H4 (cell line): ENCODE measurements at places on chromosomes 7 and 10. TPM values are rescaled to one million over a fixed set of nuclear protein-coding genes. Genes with fewer than 3 reads are reported as not detected.

Gene LAMB4
- 2.3 and 3.2 TPM in 2 replicates for total RNA-seq

Gene NUTM2A
- 0.37 TPM in 1 of 2 replicates, not detected in the other for total RNA-seq

Gene DEPP1
- 31.7 and 44.2 TPM in 2 replicates for total RNA-seq

Gene HOXA10
- total RNA-seq, result 2.0 and 6.1 TPM in 2 replicates

Gene PDK4
- total RNA-seq, result 0.45 and 1.0 TPM in 2 replicates

Gene WDR86
- total RNA-seq, result 0.88 TPM in 1 of 2 replicates, not detected in the other

Gene ERVW-1
- not detected in 2 replicates for total RNA-seq

Gene SERPINE1
- 11.1 and 12.7 TPM in 2 replicates for total RNA-seq

Gene GPR15LG
- not detected in 2 replicates for total RNA-seq

DNA sequence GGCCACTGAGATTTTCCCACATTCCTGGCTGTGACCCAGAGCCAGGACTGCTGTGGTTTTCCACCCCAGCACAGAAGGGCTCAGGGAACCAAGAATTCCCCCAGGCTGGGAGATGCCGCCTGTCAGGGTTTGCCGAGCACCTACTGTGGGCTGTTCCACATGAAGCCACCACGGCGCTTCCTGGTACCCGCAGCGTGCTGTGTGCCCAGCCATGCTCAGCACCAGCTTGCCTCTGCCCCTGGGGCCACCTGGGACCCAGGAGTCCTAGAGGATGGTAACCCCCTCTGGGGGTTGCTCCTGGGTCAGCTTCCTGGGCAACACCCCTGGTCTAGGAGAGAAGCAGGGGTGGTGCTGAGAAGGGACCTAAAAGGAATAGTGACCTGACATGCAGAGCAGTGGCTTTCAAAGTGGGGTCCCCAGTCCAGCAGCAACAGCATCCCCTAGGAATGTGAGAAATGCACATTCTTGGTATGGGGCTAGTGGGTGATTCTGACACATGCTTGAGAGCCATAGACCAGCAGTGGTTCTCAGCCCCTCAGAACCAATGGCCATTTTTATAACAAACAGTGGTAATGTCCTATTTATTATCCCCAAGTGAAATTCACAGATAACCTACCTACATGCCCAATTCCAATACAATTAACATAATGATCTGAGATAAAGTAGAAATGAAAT lies 53.4 kb downstream of the TSPAN15 start:
- DNase-seq, result no peak

DNA sequence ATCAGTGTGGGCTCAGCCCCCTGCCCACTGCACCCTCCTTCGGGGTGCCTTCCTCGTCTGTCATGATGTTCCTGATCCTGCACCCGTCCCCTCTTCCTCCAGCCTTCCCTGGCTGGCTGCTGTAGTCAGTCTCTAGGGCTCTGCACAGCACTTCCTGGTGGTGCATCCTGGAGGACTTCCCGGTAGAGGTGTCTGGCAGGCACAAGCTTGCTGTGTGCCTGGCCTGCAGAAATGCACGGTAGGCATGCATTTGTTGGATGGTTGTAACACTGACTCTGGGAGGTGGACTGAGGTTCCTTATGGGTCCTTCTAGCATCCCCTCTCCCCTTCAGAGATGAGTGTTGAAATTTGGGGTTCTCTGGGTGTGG lies 92.8 kb downstream of the BMS1 start:
- DNase-seq, result no peak

- DNase-seq, result no peak
These were observed 55.1 kb upstream of the FHIP2A start for GRCh38 chr10:114766470-114766869.

DNA sequence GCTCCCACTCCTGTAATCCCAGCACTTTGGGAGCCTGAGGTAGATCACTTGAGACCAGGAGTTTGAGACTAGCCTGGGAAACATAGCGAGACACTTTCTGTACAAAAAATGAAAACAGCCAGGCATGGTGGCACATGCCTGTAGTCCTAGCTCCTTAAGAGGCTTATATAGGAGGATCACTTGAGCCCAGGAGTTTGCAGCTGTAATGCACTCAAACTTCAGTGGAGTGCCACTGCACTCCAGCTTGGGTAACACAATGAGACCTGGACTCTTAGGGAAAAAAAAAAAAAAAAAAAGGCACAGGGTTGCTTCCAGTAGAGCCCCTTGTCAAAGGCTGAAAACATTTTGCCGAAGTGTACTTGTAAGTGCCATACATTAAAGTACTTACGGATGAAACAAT lies 195.3 kb downstream of the PHTF2 start:
- no peak for DNase-seq

GRCh38 chr10:128908099-128908498 lies 558.9 kb upstream of the MGMT start:
- no peak for DNase-seq

- DNase-seq, result peak; percentile 100
These were observed 86.2 kb upstream of the ANLN start for GRCh38 chr7:36303202-36304098.

DNA sequence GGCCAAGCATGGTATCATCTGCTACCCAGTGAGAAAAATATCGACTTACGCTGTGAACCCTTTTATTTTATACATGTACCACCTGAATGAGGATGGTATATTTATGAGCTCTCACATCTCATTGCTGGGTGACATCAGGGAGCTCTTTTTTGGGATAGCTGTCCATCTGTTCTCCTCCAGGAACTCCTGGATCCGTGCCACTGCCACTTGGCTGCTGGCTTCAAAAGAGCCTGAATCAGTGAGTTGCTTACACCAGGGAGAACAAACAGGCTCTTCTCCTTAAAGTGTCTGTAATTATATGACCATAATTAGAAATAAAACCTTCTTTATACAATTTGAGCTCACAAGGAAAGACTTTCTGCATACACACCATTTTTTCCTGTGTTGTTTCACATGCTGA lies 106.2 kb downstream of the KAT6B start:
- DNase-seq, result no peak

DNA sequence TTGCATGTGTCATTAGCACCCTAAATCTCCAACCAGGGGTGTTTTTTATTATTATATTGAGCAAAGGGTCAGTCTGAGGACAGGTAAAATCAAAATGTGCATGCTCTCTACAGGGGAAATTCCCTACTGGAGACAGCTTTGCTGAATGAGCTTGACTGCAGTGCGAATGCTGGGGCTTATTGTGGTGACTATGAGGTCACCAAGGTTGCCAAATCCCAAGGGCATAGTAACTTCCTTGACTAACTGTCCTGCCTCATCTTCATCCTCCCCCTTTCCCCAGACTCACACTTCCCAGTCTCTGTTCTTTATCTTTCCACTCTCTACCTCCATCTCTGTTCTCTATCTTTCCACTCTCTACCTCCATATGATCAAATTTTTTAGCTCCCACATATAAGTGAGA lies 22.9 kb upstream of the AOC1 start:
- DNase-seq, result no peak

DNA sequence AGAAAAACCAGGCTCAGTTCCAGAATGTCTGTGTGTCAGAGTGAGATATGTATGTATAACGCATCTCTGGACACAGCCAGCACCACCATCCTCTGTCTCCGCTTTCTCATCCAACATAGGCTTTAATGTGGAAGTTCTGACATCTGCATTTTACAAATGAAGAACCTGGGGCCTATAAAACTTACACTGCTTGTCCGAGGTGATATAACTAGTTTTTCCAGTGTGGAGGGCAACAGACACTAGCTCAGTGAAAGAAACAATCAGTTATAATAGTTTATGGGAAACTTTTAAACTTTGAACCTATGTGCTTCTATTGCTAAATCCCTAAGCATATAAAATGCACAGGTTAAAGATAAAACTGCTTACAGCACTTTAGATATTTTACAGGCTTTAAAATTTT lies 208.7 kb downstream of the CRPPA start:
- no peak for DNase-seq

- DNase-seq, result no peak
These were observed 7.6 kb downstream of the ARHGAP12 start for GRCh38 chr10:31921031-31921430.

DNA sequence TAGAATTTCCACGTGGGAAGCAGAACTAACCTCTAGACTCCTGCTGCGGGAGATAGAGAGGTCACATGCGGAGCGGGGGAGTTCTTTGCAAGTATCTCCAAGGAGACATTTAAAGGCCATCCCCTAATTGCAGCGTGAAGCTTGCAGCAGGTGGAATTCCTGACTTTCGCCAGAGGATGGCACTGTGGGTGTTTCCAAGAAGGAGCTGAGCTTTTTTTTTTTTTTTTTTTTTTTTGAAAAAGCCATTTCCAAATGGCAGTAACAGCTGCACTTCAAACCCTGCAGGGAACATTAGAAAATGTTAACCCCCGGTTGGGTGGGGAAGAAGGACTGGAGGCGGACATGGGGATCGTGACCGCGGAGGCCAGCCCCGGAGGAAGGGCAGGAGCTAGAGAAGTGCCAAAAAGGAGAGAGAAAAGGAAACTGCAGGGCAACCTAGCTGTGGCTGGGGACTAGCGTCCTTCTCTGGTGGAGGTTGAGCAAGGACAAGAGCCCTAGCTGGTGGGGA lies 487.7 kb downstream of the TYW1 start:
- peak; percentile 77 for DNase-seq

- DNase-seq, result peak; percentile 25
These were observed 25.1 kb upstream of the DDIT4 start for GRCh38 chr10:72248468-72249151.

DNA sequence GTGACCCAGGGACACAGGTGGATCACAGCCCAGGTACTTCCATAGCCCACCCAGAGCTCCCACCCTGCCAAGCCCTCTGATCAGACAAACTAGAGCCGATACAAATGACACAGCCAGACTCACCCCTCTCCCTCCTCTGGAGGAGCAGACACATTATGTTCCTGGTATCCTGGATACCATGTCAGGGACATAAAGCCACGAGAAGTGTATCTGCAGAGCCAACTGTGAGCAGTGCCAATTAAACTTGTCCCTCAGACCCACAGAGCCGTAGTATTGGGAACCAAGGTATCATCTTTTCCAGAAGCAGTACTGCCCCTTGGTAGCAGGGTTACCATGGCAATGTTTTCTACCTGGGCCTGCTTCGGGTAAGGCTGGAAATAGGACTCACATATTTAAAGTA lies 47.3 kb upstream of the CPXM2 start:
- DNase-seq, result no peak

DNA sequence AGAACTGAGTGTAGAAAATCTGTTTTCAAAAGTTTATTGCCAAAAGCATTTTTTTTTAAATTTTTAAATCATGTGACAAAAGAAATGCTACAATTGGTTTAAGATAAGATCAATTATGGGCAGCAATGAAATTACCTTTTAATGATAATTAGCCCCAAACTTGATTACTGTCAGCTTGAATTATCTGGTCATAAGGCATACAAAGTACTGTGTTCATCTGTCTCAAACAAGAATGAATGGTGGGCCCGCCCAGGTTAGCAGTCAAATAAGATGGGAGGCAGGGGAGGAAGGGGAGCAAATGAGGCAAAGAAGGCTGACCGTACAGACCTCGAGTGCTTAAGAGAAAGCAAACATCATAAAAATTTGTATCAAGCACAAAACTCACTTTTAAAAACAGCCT lies 68.1 kb downstream of the JAZF1 start:
- no peak for DNase-seq

DNA sequence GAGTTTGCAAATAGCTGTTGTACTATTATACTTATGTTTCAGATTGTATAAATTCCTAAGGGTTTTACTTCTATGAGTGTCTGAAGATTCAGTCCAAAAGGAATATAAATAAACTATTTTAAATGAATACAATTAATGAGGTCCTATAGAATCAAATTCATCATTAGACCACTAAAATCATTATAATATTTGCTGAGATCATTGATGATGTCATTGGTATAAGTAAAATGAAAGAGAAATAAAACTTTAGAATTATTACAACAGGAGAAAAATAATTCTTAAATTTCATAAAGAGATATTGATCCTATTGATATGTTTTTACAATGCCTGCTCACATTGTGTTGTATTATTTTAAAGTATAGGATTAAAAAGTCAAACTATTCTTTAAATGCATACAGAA lies 544.0 kb upstream of the ZWINT start:
- DNase-seq, result no peak

GRCh38 chr10:14116837-14117236 lies 213.9 kb downstream of the FRMD4A start:
- DNase-seq, result no peak

- DNase-seq, result no peak
These were observed 117.8 kb downstream of the KAT6B start for GRCh38 chr10:74944205-74944604.

- DNase-seq, result no peak
These were observed 185.7 kb downstream of the TFEC start for GRCh38 chr7:115844857-115845256.

GRCh38 chr7:149867762-149868622 lies 5.8 kb upstream of the ATP6V0E2 start:
- DNase-seq, result no peak

GRCh38 chr7:42617806-42618457 lies 293.9 kb downstream of the C7orf25 start:
- DNase-seq, result no peak

- no peak for DNase-seq
These were observed 66.8 kb downstream of the LANCL2 start for GRCh38 chr7:55431898-55432297.

- no peak for DNase-seq
These were observed 1235.3 kb upstream of the AUTS2 start for GRCh38 chr7:68362745-68363518.

GRCh38 chr7:87473192-87473591 lies 2.3 kb downstream of the ABCB4 start:
- DNase-seq, result no peak

- no peak for DNase-seq
These were observed 85.5 kb upstream of the ADO start for GRCh38 chr10:62719061-62719460.

GRCh38 chr10:67780759-67781538 lies 57.0 kb downstream of the DNAJC12 start:
- no peak for DNase-seq

DNA sequence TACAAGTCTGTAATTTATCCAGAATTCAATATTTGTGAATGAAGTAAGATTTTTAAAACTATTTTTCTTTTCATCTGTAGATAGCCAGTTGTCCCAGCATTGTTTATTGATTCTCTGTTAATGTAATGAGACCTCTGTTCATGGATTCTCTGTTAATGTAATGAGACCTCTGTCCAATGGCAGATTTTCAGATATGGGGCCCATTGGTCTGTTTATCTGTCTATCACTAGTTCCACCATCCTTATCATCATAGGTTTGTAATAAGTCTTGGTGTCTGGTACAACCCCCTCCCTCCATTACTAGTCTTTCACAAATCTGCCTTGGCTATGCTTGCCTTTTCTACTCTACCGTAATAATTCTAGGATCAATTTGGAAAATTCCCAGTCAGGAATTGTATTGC lies 276.6 kb downstream of the ARHGAP12 start:
- no peak for DNase-seq
